NCI-H460 (cell line): ENCODE measurements at places on chromosomes 7 and 10.

- no peak for DNase-seq
These were observed 999.7 kb downstream of the NRG3 start for GRCh38 chr10:82874671-82875070.

DNA sequence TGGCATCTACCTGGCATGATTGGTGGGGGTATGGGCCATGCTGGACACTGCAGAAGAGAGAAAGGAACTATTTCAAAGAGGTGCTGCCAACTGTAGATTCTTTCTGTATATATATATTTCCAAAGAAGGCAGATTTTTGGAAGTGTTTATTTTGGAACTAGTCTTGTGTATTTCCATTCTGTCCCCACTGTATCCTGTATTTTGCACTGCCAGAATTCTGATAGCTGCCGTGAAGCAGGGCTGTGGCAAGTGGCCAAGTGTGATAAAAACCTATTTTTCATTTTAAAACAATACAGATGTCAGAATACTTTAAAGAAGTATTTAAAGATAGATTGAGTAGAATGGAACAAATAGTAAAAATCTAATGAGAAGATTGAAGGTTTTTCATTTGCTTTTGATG, 17.1 kb downstream of the MCU start:
- DNase-seq: no peak

DNA sequence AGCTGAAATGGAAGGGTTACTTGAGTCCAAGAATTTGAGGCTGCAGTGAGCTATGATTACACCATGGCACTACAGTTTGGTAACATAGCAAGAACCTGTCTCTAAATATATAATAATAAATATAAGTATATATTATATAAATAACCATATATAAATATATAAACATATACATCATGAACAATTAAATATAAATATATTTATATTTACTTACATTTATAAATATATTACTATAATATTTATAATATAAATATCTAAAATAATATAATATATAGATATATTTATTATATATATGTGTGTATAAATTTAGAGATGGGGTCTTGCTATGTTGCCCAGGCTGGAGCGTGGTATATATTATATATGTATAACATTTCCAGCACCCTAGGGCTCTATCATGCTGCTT, 42.4 kb upstream of the LYZL1 start:
- DNase-seq: no peak

- DNase-seq: no peak
These were observed 74.0 kb downstream of the INHBA start for GRCh38 chr7:41628901-41629300.

DNA sequence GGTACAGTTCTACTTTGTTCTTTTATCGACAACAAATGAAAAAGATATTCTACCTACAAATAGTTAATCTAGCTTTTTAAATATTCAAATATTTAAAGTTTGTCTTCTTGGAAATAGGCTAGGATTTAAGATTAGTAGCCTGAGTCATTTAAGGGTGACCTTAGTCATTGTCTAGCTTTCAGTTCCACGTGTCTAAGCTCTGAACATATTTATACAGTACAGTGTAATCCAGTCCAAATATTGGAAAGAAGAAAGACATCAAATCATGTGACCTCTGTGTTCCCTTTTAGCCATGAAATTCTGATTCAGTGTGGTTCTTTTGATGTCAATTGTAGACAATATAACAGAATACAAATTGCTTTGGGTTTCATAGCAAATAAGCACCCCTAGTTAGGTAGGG, 121.1 kb downstream of the MALRD1 start:
- no peak for DNase-seq
